ENCODE measurements at places on chromosomes 13 and 19.

- DNase-seq = no peak
These were observed 12.6 kb downstream of the ABCA7 start for GRCh38 chr19:1052349-1052975.

GRCh38 chr19:45477186-45477585, 9.4 kb downstream of the FOSB start:
- DNase-seq = no peak

GRCh38 chr19:5337708-5338655, 2.6 kb downstream of the PTPRS start:
- DNase-seq = no peak

GRCh38 chr13:30301827-30302226, 5.5 kb downstream of the KATNAL1 start:
- DNase-seq = no peak

- DNase-seq = no peak
These were observed 247.6 kb upstream of the ARGLU1 start for GRCh38 chr13:106815545-106815944.
